Testis (tissue), 5 donors: ENCODE measurements at places on chromosomes 11 and 22. TPM values are rescaled to one million over a fixed set of nuclear protein-coding genes. Genes with fewer than 3 reads are reported as not detected.

The CHRM1 gene
- 0.45 TPM for polyA plus RNA-seq

The HSPB2 gene
- 6.0 TPM for polyA plus RNA-seq

The TYR gene
- 0.24 TPM for polyA plus RNA-seq

The CAPN5 gene
- 62.3 TPM for polyA plus RNA-seq

The DRD4 gene
- polyA plus RNA-seq, result 1.5 TPM

The AQP11 gene
- 14.5 TPM for polyA plus RNA-seq

The SERHL2 gene
- 11.3 TPM for polyA plus RNA-seq

The KBTBD3 gene
- 15.6 TPM for polyA plus RNA-seq

The RAB38 gene
- polyA plus RNA-seq, result 5.5 TPM

The ZP1 gene
- 11.2 TPM for polyA plus RNA-seq
